ENCODE measurements at places on chromosomes 13 and 19.
A peak's percentile ranks its signal among the peaks of the same experiment; 100 is the strongest.

DNA sequence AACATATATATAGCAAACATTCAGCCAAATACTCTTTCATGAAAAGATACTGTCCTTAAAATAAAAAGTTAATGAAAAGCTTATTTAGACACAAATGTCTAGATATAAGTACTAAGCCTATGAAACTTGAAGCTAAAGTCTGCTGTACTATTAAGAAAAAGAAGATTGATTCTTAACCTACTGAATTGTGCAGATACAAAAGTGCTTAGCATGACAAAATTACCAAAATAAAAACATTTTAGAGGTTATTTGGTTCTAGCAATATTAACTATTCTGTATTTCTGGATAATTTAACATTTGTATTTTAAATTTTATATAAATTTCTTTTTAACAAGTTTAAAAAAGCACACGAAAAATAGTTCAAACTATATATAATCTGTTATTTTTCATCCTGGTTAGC, 8.8 kb downstream of the RNF6 start:
- no peak overlapping the region for H3K4me3 ChIP-seq
- H3K4me1 ChIP-seq: peaks cover 30% of the 10 kb centered on the region
- no peaks in the 10 kb centered on the region for H3K27me3 ChIP-seq

GRCh38 chr19:49755956-49756355, 7.2 kb downstream of the TSKS start:
- H3K27ac ChIP-seq: no peak overlapping the region
- no peaks in the 10 kb centered on the region for H3K27me3 ChIP-seq
- no peaks in the 10 kb centered on the region for H3K4me1 ChIP-seq
- H3K4me3 ChIP-seq: no peak overlapping the region
- no peak for DNase-seq

GRCh38 chr13:110067355-110068175, 239.4 kb downstream of the COL4A1 start:
- H3K4me3 ChIP-seq: no peak overlapping the region
- no peak for DNase-seq
- H3K27ac ChIP-seq: no peak overlapping the region
- H3K4me1 ChIP-seq: no peaks in the 10 kb centered on the region

DNA sequence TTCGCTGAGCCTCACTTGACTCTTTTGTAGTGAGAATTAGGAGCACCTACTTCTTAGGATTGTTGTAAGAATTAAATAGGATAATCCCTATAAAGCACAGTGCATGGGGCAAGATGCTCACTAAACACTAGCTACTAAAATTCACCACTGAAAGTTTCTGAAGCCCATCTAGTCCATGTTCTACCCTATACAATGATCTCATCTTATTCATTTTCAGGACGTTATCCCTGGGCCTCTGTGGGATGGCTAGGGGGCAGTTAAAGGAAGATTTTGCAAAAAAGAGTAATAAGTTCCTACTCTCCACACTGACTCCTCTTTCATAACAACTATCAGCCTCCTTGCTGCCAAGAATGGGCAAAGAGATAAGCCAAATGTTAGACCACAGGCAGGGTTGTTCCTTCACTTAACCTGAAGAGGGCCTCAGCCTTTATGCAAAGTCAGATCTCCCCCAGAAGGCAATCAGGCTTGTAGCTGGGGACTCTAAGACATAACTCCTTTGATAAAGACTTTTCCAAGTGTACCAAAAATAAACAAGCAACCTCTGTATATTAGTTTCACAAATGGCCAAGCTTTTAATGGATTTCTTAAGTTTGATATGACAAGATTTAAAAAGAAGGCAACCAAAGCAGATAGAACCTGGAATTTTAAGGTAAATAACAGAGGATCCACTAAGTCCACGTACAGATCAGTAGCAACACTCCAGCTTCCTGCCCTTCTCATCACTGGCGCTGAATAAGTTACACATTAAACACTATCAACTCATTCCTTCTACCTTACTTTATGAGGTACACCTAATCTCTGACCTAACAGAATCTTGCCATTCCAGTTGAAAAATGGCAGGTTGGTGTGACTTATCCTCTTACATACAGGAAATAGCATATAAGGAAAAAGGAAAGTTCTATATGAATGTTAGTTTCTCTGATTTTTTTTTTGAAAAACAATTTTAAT, 44.4 kb downstream of the ELF1 start:
- peak overlapping the region; percentile 34 for H3K4me3 ChIP-seq
- peaks cover 93% of the 10 kb centered on the region for H3K4me1 ChIP-seq
- no peak for DNase-seq
- H3K27ac ChIP-seq: peak overlapping the region; percentile 94

DNA sequence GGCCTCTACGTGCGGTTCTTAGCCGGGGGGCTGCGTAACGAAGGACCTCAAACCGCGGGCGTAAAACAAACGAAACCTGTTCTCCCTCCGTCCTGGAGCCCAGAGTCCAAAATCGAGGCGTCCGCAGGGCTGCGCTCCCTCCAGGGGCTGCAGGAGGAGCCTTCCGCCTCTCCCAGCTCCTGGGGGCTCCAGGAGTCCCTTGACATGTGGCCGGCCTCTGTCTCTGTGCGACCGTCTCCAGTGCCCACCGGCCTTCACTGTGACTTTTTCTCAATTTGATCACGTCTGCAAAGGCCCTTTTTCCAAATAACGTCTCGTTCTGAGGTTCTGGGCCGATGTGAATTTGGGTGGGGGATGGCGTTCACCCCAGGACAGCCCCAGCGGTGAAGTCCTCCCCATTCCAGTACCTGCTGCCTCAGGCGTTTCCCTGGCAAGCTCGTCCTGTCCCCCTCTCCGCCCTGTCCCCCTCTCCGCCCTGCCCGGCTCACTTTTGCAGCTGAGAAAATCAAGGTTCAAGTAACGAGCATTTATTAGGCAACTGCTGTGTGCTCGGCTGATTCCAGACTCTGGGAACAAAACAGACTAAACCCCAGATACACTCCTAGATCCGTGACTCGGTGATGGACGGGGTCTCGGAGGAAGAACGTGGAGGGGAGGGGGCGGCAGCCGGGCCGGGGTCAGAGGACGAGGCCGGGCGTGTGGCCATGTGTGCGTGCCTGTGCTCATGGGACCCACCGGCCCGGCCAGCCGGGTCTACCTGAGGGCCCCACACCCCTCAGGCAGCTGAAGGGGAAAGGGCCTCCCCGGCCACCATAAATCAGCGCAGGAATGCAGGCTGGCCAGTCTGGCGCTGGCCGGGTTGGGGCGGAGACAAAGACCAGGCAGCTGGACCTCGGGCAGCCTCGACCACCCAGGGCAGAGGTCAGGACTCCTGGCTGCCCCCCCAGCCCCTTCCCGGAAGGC, 28.1 kb upstream of the WDR18 start:
- no peak for DNase-seq
- H3K4me3 ChIP-seq: no peak overlapping the region
- H3K27ac ChIP-seq: no peak overlapping the region
- H3K4me1 ChIP-seq: peaks cover 14% of the 10 kb centered on the region

DNA sequence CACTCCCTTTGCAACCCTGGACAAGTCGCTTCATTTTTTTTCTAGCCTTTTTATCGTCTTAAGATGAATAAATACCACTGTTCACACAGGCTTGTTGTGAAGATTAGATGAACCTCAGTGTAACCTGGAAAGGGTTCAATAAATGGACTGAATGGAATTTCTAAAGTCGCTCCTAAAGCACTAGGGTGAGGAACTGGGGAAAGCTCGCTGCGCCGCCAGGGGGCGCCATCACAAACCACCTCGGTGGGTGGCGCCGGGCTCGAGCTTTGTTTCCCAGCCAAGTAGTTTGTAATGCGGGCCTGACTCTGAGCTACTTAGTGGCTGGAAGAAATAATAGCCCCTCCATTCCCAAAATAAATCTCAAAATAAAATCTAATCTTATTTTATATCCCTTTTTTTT, 2.2 kb upstream of the CEACAM6 start:
- H3K4me1 ChIP-seq: peaks cover 3% of the 10 kb centered on the region
- DNase-seq: peak; percentile 85

DNA sequence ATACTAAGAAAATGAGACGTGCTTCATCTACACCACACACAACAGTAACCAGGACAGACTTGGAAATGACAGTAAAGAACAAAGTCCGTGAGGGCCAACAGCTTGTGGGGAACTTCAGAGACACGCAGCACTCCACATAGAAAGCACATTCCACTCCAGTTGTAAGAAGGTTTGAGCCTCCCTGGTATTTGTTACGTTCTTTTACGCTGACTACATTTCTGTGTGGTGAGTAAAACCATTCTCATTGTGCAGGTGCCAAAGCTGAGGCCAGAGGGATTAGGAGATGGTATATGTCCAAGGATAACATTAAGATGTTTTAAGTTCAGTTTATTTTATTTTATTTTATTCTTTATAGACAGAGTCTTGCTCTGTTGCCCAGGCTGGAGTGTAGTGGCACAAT, 1189.9 kb downstream of the UQCRFS1 start:
- no peaks in the 10 kb centered on the region for H3K36me3 ChIP-seq
- DNase-seq: no peak
- no peaks in the 10 kb centered on the region for H3K27me3 ChIP-seq
- no peaks in the 10 kb centered on the region for H3K4me1 ChIP-seq
- no peak overlapping the region for H3K27ac ChIP-seq
- no peak overlapping the region for H3K4me3 ChIP-seq

DNA sequence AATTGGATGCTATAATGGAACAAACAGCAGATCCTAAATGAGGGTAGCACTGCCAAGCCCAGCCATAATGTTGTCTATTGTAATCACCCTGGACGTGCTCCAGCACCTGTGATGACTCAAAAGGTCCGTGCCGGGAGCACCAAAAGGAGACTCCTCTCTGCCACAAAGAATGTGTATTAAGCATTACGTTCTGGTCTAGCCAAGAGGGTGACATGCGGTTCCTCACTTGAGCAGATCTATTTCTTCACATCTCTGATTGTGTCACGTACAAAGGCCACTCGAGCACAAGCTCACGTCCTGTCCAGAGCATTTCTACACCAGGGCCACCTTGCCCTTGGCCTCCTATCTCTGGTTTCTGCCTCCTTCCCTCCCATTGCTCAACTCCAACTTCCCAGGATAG, 219.9 kb upstream of the IRS2 start:
- no peaks in the 10 kb centered on the region for H3K36me3 ChIP-seq
- peaks cover 4% of the 10 kb centered on the region for H3K27me3 ChIP-seq
- no peaks in the 10 kb centered on the region for H3K4me1 ChIP-seq
- no peak for DNase-seq

- H3K27ac ChIP-seq: no peak overlapping the region
- DNase-seq: no peak
- H3K4me1 ChIP-seq: no peaks in the 10 kb centered on the region
- H3K27me3 ChIP-seq: no peaks in the 10 kb centered on the region
Measured at GRCh38 chr13:50511877-50512341, 331.6 kb downstream of the DLEU7 start.

GRCh38 chr13:100809856-100810255, 135.3 kb upstream of the TMTC4 start:
- H3K27ac ChIP-seq: no peak overlapping the region
- peaks cover 45% of the 10 kb centered on the region for H3K27me3 ChIP-seq
- H3K4me3 ChIP-seq: no peak overlapping the region
- no peak for DNase-seq

DNA sequence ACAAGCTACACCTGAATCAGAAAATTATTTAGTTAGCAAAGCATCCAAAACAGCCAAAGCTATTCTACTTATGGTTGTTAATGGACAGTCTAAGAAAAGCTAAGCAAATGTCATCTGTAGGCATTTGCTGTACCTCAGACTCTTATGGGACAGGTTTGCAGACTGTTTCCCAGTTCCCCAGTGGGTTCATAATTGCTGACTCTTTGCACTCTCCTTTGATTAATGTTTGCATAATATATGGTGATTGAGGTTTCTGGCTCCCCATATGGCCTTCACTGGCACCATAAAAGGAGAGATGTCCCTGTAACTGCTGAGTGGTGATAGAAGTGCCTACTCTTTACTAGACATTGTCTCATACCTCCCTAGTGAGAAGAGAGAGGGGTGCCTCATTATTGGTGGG, 142.1 kb downstream of the GPC6 start:
- H3K36me3 ChIP-seq: no peaks in the 10 kb centered on the region
- H3K27me3 ChIP-seq: no peaks in the 10 kb centered on the region
- no peak overlapping the region for H3K27ac ChIP-seq
- no peak for DNase-seq
- H3K4me3 ChIP-seq: no peak overlapping the region
- no peaks in the 10 kb centered on the region for H3K4me1 ChIP-seq

DNA sequence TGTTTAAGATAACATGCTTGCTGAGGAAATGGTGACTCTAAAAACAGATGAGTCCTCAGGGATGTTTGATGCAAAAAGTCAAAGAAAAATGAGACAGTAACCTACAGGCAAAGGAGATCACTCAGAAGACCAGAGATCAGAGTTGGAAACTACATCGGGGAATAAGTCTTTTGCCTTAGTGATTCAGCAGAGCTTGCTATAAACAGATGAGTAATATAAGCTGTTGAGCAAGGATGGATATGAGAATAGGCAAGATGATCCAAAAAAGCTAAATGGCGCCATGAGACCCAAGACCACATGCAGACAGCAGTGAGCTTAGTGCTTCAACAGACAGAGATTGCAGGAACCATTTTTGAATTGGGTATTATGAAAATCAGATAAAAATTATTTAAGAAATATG, 168.6 kb downstream of the POSTN start:
- H3K4me1 ChIP-seq: no peaks in the 10 kb centered on the region
- H3K27me3 ChIP-seq: no peaks in the 10 kb centered on the region
- H3K36me3 ChIP-seq: no peaks in the 10 kb centered on the region
- DNase-seq: no peak
- no peak overlapping the region for H3K4me3 ChIP-seq
- H3K27ac ChIP-seq: no peak overlapping the region

- peak; percentile 49 for DNase-seq
- peaks cover 44% of the 10 kb centered on the region for H3K4me1 ChIP-seq
- H3K27ac ChIP-seq: peak within 1 kb of the TSS; percentile 87
- no peaks in the 10 kb centered on the region for H3K36me3 ChIP-seq
- peak within 1 kb of the TSS; percentile 76 for H3K4me3 ChIP-seq
- H3K27me3 ChIP-seq: no peaks in the 10 kb centered on the region
Measured at GRCh38 chr19:12774588-12775555, at the start of gene HOOK2. Gene HOOK2 (minus strand): TSS chr19:12775552. CDS start chr19:12775449, 103 bp downstream.

- no peaks in the 10 kb centered on the region for H3K36me3 ChIP-seq
- peaks cover 66% of the 10 kb centered on the region for H3K27me3 ChIP-seq
- no peak overlapping the region for H3K27ac ChIP-seq
- H3K4me1 ChIP-seq: peaks cover 15% of the 10 kb centered on the region
- no peak overlapping the region for H3K4me3 ChIP-seq
Measured at GRCh38 chr19:29569038-29569911, 36.8 kb upstream of the POP4 start.

DNA sequence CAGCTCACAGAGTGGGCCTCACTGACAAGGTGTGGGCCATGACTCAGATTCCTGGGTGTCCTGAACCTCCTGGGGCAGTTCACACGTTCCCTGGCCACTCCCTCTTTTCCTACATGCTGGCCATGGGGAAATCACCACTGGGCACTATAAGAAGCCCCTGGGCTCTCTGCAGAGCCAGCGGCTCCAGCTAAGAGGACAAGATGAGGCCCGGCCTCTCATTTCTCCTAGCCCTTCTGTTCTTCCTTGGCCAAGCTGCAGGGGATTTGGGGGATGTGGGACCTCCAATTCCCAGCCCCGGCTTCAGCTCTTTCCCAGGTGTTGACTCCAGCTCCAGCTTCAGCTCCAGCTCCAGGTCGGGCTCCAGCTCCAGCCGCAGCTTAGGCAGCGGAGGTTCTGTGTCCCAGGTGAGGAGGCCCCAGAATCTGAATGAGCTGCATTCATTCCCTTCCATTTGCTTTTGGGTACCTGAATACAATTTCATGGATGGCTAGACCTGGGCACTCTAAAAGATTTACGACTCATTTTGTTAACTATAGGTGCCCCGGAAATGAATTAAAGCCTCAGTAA, at the start of gene OLFM4:
Gene OLFM4, plus strand, starts transcription at position 177 of the 567 bp plus-strand sequence. Its CDS starts 24 bp downstream, at position 201.
- no peaks in the 10 kb centered on the region for H3K4me1 ChIP-seq
- no peak within 1 kb of the TSS for H3K4me3 ChIP-seq
- peaks cover 2% of the 10 kb centered on the region for H3K27me3 ChIP-seq
- H3K36me3 ChIP-seq: no peaks in the 10 kb centered on the region
- no peak within 1 kb of the TSS for H3K27ac ChIP-seq

- H3K4me3 ChIP-seq: no peak overlapping the region
- no peak overlapping the region for H3K27ac ChIP-seq
- H3K27me3 ChIP-seq: no peaks in the 10 kb centered on the region
- no peaks in the 10 kb centered on the region for H3K36me3 ChIP-seq
Measured at GRCh38 chr19:31810536-31811109, 461.4 kb upstream of the TSHZ3 start.

Measured in activated T-cell treated with anti-CD3 and anti-CD28 coated beads, Interleukin-2, amount 50 U/mL, for 24 hours (primary cell).